ENCODE measurements at places on chromosomes 12 and 14.

- peaks cover 96% of the 10 kb centered on the region for H3K4me1 ChIP-seq
- no peaks in the 10 kb centered on the region for H3K27me3 ChIP-seq
- peaks cover 19% of the 10 kb centered on the region for H3K36me3 ChIP-seq
- DNase-seq, result no peak
- peak overlapping the region; percentile 4 for H3K4me3 ChIP-seq
These were observed 27.4 kb downstream of the DTX1 start for GRCh38 chr12:113083863-113084435.

DNA sequence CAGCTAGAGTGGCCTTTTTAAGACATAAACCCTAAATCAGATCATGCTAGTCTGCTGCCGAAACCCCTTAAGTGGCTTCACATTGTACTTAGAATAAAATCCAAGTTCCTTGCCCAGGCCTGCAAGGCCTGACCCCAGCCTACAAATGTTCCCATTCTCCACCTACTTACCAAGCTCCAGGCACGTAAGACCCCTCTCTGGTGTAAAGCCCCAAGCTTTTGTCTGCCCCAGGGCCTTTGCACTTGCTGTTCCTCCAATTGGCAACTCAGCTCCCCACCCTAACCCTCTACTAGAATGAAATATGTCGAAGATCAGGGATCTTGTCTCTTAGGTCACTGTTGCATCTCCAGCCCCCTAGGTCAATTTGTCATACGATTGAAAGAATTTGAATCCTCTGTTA is 27.1 kb upstream of the MED13L start:
- no peaks in the 10 kb centered on the region for H3K36me3 ChIP-seq
- H3K27ac ChIP-seq, result no peak overlapping the region
- no peaks in the 10 kb centered on the region for H3K27me3 ChIP-seq

DNA sequence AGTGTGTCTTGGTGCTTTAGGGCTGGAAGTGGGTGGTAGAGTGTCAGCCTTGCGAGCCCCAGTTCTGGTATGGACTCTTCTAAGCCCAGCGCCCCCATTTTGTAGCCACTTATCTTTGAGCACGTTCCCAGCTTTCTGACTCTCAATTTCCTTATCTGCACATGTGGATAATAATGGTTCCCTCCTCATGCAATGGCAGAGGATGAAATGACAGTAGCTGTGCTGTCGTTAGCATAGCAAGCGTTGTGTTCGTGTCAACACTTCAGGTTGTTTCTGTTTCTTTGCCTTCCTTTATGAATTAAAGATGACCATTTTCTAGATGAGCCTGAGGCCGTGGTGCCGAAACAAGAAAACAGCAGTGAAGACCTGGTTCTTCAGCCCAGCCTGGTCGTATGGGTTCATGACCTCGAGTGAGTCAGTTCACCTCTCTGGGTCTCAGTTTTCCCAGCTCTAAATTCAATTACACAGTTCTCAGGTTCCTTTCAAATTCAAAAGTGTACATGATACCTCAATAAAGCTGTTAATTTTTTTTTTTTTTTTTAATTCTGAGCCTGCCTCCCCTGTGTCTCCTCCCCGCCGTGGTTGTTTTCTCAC is 233.0 kb downstream of the SLC41A2 start:
- DNase-seq, result no peak
- H3K27me3 ChIP-seq, result no peaks in the 10 kb centered on the region
- peaks cover 48% of the 10 kb centered on the region for H3K4me1 ChIP-seq
- H3K4me3 ChIP-seq, result no peak overlapping the region
- H3K36me3 ChIP-seq, result peaks cover 19% of the 10 kb centered on the region

- H3K36me3 ChIP-seq, result no peaks in the 10 kb centered on the region
- no peaks in the 10 kb centered on the region for H3K27me3 ChIP-seq
- H3K4me3 ChIP-seq, result no peak overlapping the region
- no peaks in the 10 kb centered on the region for H3K4me1 ChIP-seq
- no peak overlapping the region for H3K27ac ChIP-seq
These were observed 271.2 kb downstream of the SLC16A7 start for GRCh38 chr12:59867055-59867454.

DNA sequence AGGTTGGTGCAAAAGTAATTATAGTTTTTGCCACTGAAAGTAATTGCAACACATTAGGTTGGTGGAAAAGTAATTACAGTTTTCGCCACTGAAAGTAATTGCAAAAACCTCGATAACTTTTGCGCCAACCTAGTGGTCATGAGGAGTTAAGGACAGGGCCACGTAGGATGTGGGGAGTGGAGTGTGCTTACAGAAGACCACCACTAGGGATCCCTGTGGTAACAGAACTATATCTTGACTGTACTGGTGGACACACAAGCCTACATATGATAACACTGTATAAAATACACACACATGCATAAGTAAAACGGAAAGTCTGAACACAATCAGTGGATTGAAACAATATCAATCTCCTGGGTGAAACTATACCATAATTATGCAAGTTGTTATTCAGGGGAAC is 187.4 kb upstream of the ABCD2 start:
- H3K36me3 ChIP-seq, result no peaks in the 10 kb centered on the region
- DNase-seq, result no peak
- H3K27ac ChIP-seq, result no peak overlapping the region
- H3K4me1 ChIP-seq, result no peaks in the 10 kb centered on the region
- H3K4me3 ChIP-seq, result no peak overlapping the region

GRCh38 chr12:80293347-80293746 is 150.7 kb upstream of the PTPRQ start:
- no peak for DNase-seq
- H3K36me3 ChIP-seq, result no peaks in the 10 kb centered on the region
- no peak overlapping the region for H3K4me3 ChIP-seq
- no peaks in the 10 kb centered on the region for H3K4me1 ChIP-seq
- no peaks in the 10 kb centered on the region for H3K27me3 ChIP-seq

GRCh38 chr12:23169012-23169695 is 544.2 kb downstream of the ETNK1 start:
- no peak for DNase-seq
- no peaks in the 10 kb centered on the region for H3K36me3 ChIP-seq
- no peaks in the 10 kb centered on the region for H3K4me1 ChIP-seq
- no peak overlapping the region for H3K4me3 ChIP-seq
- no peak overlapping the region for H3K27ac ChIP-seq

DNA sequence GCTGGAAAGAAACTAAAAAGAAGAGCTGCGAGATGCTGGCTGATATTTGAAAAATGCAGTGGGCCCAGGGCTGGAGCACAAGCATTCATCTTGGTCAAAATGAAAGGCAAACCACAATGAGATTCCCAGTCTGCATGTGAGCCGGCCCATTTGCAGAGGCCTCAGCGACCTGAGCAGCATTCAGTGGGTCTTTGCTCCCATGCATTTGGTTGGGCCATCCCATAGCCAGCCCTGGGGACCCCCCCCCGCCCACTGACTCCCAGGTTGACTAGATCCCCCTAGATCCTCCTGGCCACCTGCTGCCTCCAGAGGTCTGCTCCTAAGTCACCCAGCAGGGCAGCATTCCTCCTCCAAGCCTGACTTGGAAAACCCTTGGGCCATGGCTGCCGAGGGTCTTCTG is 59.8 kb downstream of the PRMT8 start:
- H3K27me3 ChIP-seq, result peaks cover 12% of the 10 kb centered on the region
- H3K27ac ChIP-seq, result no peak overlapping the region
- no peaks in the 10 kb centered on the region for H3K36me3 ChIP-seq
- H3K4me3 ChIP-seq, result no peak overlapping the region
- no peaks in the 10 kb centered on the region for H3K4me1 ChIP-seq

DNA sequence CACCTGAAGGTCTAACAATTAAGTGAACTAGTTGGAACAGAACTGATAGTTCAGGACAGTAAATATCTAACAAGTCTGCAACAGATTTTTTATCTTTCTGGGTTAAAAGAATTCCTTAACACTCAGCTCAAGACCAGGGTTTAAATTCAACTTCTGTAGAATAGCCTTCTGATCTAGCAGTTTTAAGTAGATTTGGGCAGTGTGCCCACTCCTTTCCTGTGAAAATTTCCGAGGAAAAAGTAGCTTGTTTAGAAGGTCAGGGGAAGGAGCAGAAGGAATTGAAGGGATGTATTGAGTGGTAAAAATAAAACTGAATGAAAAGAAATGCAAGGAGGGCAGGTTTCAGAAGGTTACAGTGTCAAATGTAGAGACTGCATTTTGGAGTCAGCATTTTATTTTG is 45.8 kb downstream of the ATL1 start:
- H3K4me3 ChIP-seq, result no peak overlapping the region
- DNase-seq, result no peak
- H3K27ac ChIP-seq, result no peak overlapping the region
- H3K4me1 ChIP-seq, result no peaks in the 10 kb centered on the region

GRCh38 chr12:59119676-59120075 is 199.4 kb upstream of the LRIG3 start:
- H3K27ac ChIP-seq, result no peak overlapping the region
- no peak for DNase-seq
- no peaks in the 10 kb centered on the region for H3K4me1 ChIP-seq
- no peaks in the 10 kb centered on the region for H3K36me3 ChIP-seq

DNA sequence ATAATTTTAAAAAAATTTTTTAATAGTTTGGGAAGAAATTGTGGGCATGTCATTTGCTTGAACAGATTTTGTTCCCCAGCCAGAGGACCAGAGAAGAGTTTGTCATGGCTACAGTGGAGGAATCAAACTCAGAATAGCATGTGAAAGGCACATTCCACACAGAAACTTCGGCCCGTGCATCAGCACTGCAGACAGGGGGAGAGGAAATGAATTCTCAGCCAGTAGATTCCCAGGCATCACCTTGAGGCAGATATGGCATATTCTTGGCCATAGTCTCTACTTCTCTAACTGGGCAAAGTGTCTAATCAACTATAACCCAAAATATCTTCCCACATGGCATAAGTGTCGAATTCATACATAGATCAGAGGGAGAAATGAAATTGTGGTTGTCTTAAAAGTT is 153.3 kb downstream of the PRKCH start:
- H3K36me3 ChIP-seq, result no peaks in the 10 kb centered on the region
- no peak for DNase-seq
- no peaks in the 10 kb centered on the region for H3K27me3 ChIP-seq
- peaks cover 95% of the 10 kb centered on the region for H3K4me1 ChIP-seq

GRCh38 chr12:51187370-51187987 is 14.5 kb upstream of the TFCP2 start:
- H3K4me3 ChIP-seq, result no peak overlapping the region
- peaks cover 29% of the 10 kb centered on the region for H3K4me1 ChIP-seq
- H3K27ac ChIP-seq, result no peak overlapping the region
- no peak for DNase-seq
- H3K36me3 ChIP-seq, result peaks cover 27% of the 10 kb centered on the region

- no peak overlapping the region for H3K4me3 ChIP-seq
- H3K27ac ChIP-seq, result no peak overlapping the region
- DNase-seq, result no peak
- no peaks in the 10 kb centered on the region for H3K36me3 ChIP-seq
- H3K27me3 ChIP-seq, result no peaks in the 10 kb centered on the region
These were observed 24.0 kb downstream of the BHLHE41 start for GRCh38 chr12:26100666-26101349.

- H3K27me3 ChIP-seq, result no peaks in the 10 kb centered on the region
- H3K36me3 ChIP-seq, result no peaks in the 10 kb centered on the region
- H3K4me1 ChIP-seq, result no peaks in the 10 kb centered on the region
- no peak for DNase-seq
These were observed 14.2 kb downstream of the GLT1D1 start for GRCh38 chr12:128867466-128867865.

DNA sequence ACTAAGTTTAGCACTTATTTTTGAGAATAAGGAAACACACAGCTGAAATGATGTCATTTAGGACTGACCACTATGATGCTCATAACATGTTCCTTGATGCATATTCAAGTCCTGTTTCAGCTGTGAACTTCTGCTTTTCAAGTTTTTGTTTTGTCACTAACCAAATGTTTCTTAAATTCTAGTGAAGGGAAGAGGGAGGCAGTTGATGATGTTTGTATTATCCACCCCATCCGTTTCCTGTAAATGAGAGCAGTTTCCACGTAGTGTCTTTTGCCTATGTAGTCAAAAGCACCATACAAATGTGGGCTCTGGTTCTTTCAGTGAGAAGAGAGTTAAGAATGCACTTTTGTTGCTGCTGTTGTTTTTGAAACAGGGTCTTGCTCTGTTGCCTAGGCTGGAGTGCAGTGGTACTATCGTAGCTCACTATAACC is 491.8 kb downstream of the PCNX1 start:
- no peak for DNase-seq
- peaks cover 80% of the 10 kb centered on the region for H3K4me1 ChIP-seq
- H3K36me3 ChIP-seq, result peaks cover 2% of the 10 kb centered on the region
- H3K27ac ChIP-seq, result peak overlapping the region; percentile 84
- peak overlapping the region; percentile 50 for H3K4me3 ChIP-seq

- H3K4me3 ChIP-seq, result peak overlapping the region; percentile 76
- peaks cover 50% of the 10 kb centered on the region for H3K27me3 ChIP-seq
- no peaks in the 10 kb centered on the region for H3K36me3 ChIP-seq
- peaks cover 30% of the 10 kb centered on the region for H3K4me1 ChIP-seq
These were observed 61.8 kb downstream of the FBXL14 start for GRCh38 chr12:1532375-1533165.

GRCh38 chr12:88299567-88300101 is 157.5 kb downstream of the TMTC3 start:
- H3K27ac ChIP-seq, result no peak overlapping the region
- H3K4me3 ChIP-seq, result no peak overlapping the region
- H3K27me3 ChIP-seq, result no peaks in the 10 kb centered on the region
- H3K36me3 ChIP-seq, result no peaks in the 10 kb centered on the region
- H3K4me1 ChIP-seq, result no peaks in the 10 kb centered on the region
- DNase-seq, result no peak

DNA sequence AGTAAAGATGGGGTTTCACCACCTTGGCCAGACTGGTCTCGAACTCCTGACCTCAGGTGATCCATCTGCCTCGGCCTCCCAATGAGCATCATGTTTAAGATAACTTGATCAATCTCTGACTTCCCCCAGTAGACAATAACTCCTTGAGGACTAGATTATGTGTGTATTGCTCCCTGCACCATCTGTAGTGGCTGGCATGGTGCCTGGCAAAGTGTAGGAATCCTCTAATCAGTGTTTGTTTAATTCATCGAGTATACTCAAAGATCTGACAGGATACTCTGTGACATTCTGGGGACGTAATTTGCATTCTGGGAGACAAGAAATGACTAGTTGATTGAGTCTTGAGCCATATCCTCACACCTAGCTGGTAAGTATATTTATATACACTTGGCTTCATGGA is 873.5 kb upstream of the TMEM132C start:
- no peak for DNase-seq
- no peaks in the 10 kb centered on the region for H3K27me3 ChIP-seq
- no peak overlapping the region for H3K27ac ChIP-seq
- no peak overlapping the region for H3K4me3 ChIP-seq
- H3K4me1 ChIP-seq, result no peaks in the 10 kb centered on the region

- H3K27me3 ChIP-seq, result no peaks in the 10 kb centered on the region
- no peaks in the 10 kb centered on the region for H3K36me3 ChIP-seq
- DNase-seq, result no peak
- peak overlapping the region; percentile 38 for H3K4me3 ChIP-seq
These were observed 13.0 kb upstream of the P2RX4 start for GRCh38 chr12:121196902-121197301.

- peaks cover 7% of the 10 kb centered on the region for H3K27me3 ChIP-seq
- no peak for DNase-seq
- H3K27ac ChIP-seq, result no peak overlapping the region
- H3K4me1 ChIP-seq, result peaks cover 2% of the 10 kb centered on the region
- no peaks in the 10 kb centered on the region for H3K36me3 ChIP-seq
- no peak overlapping the region for H3K4me3 ChIP-seq
These were observed 49.8 kb upstream of the USP15 start for GRCh38 chr12:62210422-62210821.

Data from activated B cell treated with CpG ODN at 0.5 μM for 24 hours (primary cell).